ENCODE measurements at places on chromosomes 5 and 9. TPM values are rescaled to one million over a fixed set of nuclear protein-coding genes. Genes with fewer than 3 reads are reported as not detected.
A peak's percentile ranks its signal among the peaks of the same experiment; 100 is the strongest.

DNA sequence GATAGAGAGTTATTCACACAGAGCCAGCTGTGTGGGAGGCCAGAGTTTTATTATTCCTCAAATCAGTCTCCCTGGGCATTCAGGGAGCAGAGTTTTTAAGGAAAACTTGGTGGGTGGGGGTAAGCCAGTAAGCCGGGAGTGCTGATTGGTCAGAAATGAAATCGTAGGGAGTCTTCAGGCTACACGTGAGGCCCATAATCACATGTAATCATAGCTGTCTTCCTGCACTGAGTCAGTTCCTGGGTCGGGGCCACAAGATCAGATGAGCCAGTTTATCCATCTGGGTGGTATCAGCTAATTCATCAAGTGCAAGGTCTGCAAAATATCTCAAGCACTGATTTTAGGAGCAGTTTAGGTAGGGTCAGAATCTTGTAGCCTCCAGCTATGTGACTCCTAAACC, 10.8 kb upstream of the TTC39B start:
- H3K27me3 ChIP-seq, result no peaks in the 10 kb centered on the region
- H3K4me1 ChIP-seq, result no peaks in the 10 kb centered on the region
- DNase-seq, result no peak
- H3K36me3 ChIP-seq, result no peaks in the 10 kb centered on the region

GRCh38 chr5:19771174-19771835, 216.7 kb downstream of the CDH18 start:
- H3K4me1 ChIP-seq, result peaks cover 50% of the 10 kb centered on the region
- H3K27ac ChIP-seq, result 0 out of 2 replicates have a peak overlapping the region, but pooled peaks have one; percentile 41
- DNase-seq, result peak; percentile 20
- no peak overlapping the region for H3K4me3 ChIP-seq
- H3K27me3 ChIP-seq, result no peaks in the 10 kb centered on the region

- no peaks in the 10 kb centered on the region for H3K36me3 ChIP-seq
- no peaks in the 10 kb centered on the region for H3K27me3 ChIP-seq
Observed at GRCh38 chr5:80620211-80620610, 34.2 kb upstream of the MSH3 start.

DNA sequence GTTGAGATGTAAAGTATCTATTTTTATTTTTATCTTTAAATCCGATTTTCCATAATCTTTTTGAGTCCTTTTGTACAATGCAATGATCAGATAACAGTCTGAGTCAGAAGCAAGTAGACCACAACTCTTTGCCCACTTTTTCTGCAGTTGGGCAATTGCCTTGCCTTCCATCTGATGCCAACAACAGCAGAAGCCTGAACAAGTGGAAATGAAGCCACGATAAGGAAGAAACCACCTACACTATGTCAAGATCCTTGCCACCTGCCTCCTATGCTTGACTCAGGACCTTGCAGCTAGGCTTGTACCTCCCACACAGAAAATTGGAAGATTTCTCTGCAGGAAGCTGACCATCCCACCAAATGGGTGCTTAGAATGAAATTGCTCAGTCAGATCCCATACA, 78.6 kb downstream of the ANXA1 start:
- no peaks in the 10 kb centered on the region for H3K36me3 ChIP-seq
- H3K27me3 ChIP-seq, result no peaks in the 10 kb centered on the region
- H3K4me1 ChIP-seq, result 0 out of 2 replicates have a peak, but pooled peaks cover 3% of the 10 kb centered on the region
- DNase-seq, result no peak
- no peak overlapping the region for H3K27ac ChIP-seq
- no peak overlapping the region for H3K4me3 ChIP-seq

- no peaks in the 10 kb centered on the region for H3K36me3 ChIP-seq
- H3K27ac ChIP-seq, result no peak overlapping the region
- no peaks in the 10 kb centered on the region for H3K27me3 ChIP-seq
- DNase-seq, result no peak
Observed at GRCh38 chr9:21053851-21054250, 22.4 kb upstream of the HACD4 start.

- no peak overlapping the region for H3K4me3 ChIP-seq
- H3K27me3 ChIP-seq, result no peaks in the 10 kb centered on the region
- H3K27ac ChIP-seq, result peak overlapping the region; percentile 88
Observed at GRCh38 chr5:154722936-154723335, 32.2 kb upstream of the LARP1 start.

TEX48 gene
- polyA plus RNA-seq, result not detected
